CD4-positive, alpha-beta T cell treated with Interferon gamma for 1 hour (primary cell): ENCODE measurements at places on chromosomes 2 and 18.

- peak; percentile 29 for DNase-seq
These were observed 3.3 kb downstream of the INPP5D start for GRCh38 chr2:233063269-233063975.

- DNase-seq, result peak; percentile 33
These were observed at the start of gene FAM110C for GRCh38 chr2:46471-47345. TSS of gene FAM110C (minus strand) at chr2:46505. CDS start at chr2:46385, 120 bp downstream.

GRCh38 chr2:33321236-33321771 lies 155.1 kb upstream of the RASGRP3 start:
- no peak for DNase-seq

- DNase-seq, result no peak
These were observed 180.2 kb upstream of the TNP1 start for GRCh38 chr2:217040099-217040498.

DNA sequence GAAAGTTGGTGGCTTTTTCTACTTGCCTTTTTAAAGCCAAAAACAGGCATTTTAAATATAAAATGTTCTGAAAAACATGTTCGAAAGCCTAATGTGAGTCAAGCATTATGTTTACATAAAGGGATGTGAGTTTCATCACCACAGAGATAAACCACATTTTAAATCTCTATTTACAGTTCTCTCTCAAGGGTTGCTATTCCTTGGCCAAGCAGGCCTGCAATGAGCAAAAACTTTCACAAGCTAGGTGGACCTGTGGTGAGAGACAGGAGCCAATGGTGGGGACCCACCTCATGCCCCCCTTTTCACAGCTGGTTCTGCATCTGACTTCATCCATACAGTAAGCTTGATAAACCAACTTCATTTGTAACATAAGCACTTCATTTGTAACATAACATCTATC lies 65.1 kb downstream of the CUL3 start:
- no peak for DNase-seq

- no peak for DNase-seq
These were observed 1748.4 kb upstream of the CELF4 start for GRCh38 chr18:39313992-39314391.

GRCh38 chr18:29163596-29163995 lies 986.7 kb upstream of the CDH2 start:
- DNase-seq, result no peak

DNA sequence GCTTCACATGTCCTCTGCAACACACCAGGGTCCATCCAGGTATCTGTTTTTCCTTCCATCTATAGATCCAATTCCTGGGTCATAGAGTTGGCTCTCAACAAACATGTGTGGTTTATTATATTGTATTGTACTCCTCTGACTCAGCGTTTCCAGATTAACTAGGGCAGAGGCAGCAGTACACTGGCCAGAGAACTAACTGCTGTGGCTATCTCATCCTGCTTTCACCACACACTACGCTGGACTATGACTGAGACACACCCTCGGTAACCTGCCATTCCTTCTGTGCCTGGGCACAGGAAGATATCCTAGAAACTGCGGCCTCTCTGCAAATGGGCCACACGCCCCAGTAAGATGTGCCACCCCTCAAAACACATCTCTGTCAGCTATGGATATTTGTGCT lies 159.8 kb upstream of the STK17B start:
- no peak for DNase-seq

GRCh38 chr18:74608681-74609080 lies 11.0 kb downstream of the ZNF407 start:
- no peak for DNase-seq

- DNase-seq, result no peak
These were observed 142.4 kb downstream of the CAPN13 start for GRCh38 chr2:30664761-30665358.

DNA sequence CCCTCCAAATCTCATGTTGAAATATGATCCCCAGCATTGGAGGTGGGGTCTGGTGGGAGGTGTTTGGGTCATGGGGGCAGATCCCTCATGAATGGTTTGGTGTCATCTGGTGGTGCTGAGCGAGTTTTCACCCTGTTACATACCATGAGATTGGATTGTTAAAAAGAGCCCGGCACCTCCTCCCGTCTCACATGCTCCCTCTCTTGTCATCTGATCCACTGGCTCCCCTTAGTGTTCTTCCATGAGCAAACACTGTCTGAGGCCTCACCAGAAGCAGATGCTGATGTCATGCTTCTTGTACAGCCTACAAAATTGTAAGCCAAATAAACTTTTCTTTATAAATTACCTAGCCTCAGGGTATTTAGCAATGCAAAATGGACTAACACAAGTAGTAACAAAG lies 405.0 kb upstream of the SLC39A10 start:
- no peak for DNase-seq

DNA sequence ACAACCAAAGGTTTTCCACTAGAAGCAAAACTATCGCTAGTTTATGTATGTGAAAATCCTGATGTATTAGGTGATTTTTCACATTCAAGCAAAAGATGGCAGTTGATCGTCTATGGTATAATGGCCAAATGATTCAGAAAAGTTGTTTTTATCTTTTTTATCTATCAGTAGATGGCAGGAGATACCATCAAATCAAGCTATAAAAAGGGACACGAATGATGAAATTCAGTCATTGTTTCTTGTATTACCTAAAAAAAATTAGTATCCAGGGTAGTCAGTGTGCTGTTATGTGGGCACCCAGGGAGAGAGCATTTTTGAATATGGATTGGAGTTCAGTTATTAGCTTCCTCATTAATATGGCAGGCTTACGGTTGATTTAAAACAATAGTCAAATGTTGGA lies 22.9 kb upstream of the CAVIN2 start:
- DNase-seq, result no peak

GRCh38 chr2:233459426-233459825 lies 105.1 kb downstream of the DGKD start:
- no peak for DNase-seq

- no peak for DNase-seq
These were observed 32.3 kb downstream of the STEAP3 start for GRCh38 chr2:119255760-119256581.

GRCh38 chr2:73703675-73704074 lies 33.5 kb downstream of the TPRKB start:
- no peak for DNase-seq

- DNase-seq, result no peak
These were observed 1.1 kb downstream of the PDIA6 start for GRCh38 chr2:10811517-10811916.

- no peak for DNase-seq
These were observed 46.1 kb downstream of the CDK15 start for GRCh38 chr2:201852462-201852861.

- no peak for DNase-seq
These were observed 342.5 kb upstream of the CRIM1 start for GRCh38 chr2:36013064-36013463.

- no peak for DNase-seq
These were observed 19.3 kb downstream of the SPEG start for GRCh38 chr2:219453671-219454590.

DNA sequence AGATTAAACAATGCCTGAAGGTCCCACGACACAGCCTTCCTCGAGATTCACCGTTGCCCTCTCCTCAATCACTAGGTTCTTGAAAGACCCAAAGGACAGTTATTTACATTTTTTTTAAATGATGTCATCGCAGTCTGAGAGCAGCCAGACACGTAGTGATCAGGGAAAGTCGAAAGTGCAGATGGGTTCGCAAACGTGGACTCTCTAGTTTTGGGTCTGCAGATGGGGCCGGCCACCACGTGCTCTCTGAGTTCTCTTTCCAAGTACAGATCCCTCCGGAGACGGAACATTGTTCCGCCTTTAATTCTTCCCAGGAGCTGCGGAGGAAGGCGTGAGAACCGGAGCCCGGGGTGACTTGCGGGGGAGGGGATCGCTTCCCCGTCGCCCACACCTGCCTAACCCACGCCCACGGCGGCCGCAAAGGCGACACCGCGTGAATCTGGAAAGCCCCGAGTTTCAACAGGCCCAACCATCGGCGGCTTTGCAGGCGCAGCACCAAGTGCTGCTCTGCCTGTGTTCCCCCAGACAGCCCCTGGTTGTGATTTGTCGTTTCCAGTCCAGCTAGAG lies 54.3 kb downstream of the PKDCC start:
- peak; percentile 97 for DNase-seq

- DNase-seq, result no peak
These were observed 138.5 kb upstream of the ITGA4 start for GRCh38 chr2:181318504-181319280.
